ENCODE measurements at places on chromosomes 3 and 15. TPM values are rescaled to one million over a fixed set of nuclear protein-coding genes. Genes with fewer than 3 reads are reported as not detected.
A peak's percentile ranks its signal among the peaks of the same experiment; 100 is the strongest.

Gene ZNF502
- 4.0 TPM for total RNA-seq

Gene LRRN1
- 3.5 TPM for total RNA-seq

GRCh38 chr3:99895131-99895696 lies 77.6 kb downstream of the CMSS1 start:
- peak overlapping the region; percentile 78 for H3K27ac ChIP-seq
- H3K4me1 ChIP-seq = peaks cover 32% of the 10 kb centered on the region
- no peak for DNase-seq
- H3K27me3 ChIP-seq = no peaks in the 10 kb centered on the region

- no peaks in the 10 kb centered on the region for H3K36me3 ChIP-seq
- no peak overlapping the region for H3K4me3 ChIP-seq
- H3K27me3 ChIP-seq = no peaks in the 10 kb centered on the region
- H3K4me1 ChIP-seq = peaks cover 5% of the 10 kb centered on the region
- DNase-seq = peak; percentile 71
- no peak overlapping the region for H3K27ac ChIP-seq
Observed at GRCh38 chr3:50139718-50140423, 15.3 kb upstream of the SEMA3F start.

DNA sequence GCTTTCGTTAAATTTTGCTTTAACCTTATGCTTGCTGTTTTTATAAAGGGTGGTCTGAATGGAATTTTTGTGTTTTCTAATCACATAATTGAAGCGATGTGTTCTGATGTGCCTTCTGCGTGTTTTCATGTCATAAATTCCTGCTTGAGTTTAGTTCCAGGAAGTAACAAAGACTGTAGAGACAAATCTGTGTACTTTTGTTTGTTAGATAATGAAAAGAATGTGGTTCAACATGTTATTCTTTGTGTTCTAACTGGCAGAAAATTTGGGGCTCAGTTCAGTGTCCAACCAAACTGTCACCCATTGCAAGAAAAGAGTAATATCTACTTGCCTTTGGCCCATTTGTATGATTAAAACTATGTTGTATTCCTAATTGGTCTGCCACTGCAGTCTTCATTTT lies 324.0 kb downstream of the DIPK2A start:
- no peaks in the 10 kb centered on the region for H3K4me1 ChIP-seq
- no peak overlapping the region for H3K27ac ChIP-seq
- no peaks in the 10 kb centered on the region for H3K36me3 ChIP-seq
- no peaks in the 10 kb centered on the region for H3K27me3 ChIP-seq

- H3K27me3 ChIP-seq = no peaks in the 10 kb centered on the region
- H3K4me1 ChIP-seq = peaks cover 30% of the 10 kb centered on the region
- peak overlapping the region; percentile 56 for H3K27ac ChIP-seq
- H3K36me3 ChIP-seq = no peaks in the 10 kb centered on the region
Observed at GRCh38 chr15:80068578-80068977, 9.1 kb downstream of the ZFAND6 start.

Gene ZNF774
- total RNA-seq = 1.8 TPM

DNA sequence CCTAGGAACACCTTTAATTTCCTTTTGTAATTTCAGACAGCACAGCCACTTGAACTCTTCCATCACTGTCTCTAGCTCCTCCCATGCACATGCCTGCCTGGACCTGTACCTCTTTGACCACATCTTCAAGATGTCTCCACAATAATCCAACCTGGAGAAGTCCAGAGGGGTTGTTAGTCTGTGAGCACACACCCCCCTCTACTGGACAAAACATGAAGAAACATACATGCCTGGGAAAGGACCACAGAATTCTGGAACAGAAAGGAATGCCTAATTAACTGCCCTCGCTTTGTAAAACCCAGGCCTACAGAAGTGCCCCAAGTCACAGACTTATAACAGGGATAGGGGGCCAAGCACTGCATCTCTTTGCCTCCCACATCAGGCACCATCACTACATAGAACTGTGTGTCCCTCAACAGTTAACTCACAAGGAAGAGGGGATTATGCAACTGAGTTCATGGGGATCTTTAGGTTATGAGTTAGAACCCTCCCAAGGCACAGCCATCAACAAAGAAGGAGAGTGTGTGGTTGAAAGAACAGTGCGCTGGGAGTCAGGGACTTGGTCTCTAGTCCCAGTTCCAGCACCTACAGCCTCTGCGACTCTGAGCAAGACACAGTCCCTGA lies 61.7 kb downstream of the FMN1 start:
- no peaks in the 10 kb centered on the region for H3K27me3 ChIP-seq
- DNase-seq = peak; percentile 78
- H3K36me3 ChIP-seq = no peaks in the 10 kb centered on the region
- H3K4me1 ChIP-seq = peaks cover 36% of the 10 kb centered on the region
- H3K4me3 ChIP-seq = no peak overlapping the region

DNA sequence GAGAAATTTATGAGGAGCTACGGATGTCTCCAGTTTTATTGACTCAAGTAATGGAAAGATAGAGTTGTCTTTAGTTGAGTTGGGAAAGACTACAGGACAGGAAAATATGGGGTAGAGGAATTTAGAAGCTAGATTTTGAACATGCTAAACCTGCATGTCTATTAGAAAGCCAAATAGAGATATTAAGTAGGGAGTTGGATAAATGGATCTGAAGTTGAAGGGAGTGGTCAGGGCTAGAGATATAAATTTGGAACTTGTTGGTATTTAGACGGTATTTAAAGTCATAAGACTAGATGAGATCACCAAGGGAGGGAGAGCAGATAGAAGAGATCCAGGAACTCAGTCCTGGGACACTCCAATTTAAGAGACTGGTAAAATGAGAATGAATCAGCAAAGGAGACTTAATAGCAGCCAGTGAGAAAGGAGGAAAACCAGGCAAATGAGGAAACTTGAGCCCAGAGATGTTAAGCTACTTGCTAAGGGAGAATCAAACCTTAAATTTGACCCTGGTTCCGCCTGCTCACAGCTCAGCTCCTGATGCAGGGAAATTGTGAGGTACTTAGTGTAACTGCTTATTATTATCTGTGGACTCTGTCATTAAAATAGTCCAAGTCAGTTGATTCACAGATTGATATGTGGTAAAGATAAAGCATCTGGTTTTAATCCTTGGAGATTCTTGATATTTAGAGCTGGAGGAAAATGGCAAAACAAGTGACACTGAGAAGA lies 35.8 kb downstream of the ABI3BP start:
- H3K4me1 ChIP-seq = peaks cover 38% of the 10 kb centered on the region
- H3K36me3 ChIP-seq = peaks cover 5% of the 10 kb centered on the region
- DNase-seq = peak; percentile 87
- peak overlapping the region; percentile 79 for H3K27ac ChIP-seq

DNA sequence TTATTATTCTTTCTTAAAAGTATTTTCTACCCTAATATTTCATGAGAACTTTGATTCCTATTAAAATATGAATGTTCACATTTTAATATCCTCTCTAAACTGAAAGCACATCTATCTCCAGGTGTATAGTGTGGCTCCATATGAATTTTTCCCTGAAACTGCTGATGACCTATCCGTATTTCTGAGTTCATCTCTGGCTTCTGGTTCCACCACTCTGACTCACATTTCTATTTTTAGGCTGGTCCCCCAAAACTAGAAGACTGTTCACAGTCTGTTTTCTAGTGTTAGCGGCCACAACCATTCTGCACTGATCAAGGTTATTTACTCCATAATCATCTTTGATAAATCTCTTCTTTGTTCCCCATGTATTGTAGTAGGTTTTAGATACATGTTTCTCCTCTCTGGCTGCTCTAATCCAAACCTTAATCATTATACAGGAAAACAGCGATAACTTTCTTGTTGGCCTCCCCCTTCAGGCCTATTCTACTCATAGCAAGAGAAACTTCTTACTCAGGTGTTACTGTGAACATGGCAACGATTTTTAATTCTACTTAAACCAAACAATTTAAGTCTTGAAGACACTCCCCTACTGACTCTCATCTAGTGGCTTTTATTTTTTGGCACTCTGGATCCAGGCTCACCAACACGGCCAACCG lies 12.8 kb downstream of the ADPGK start:
- no peaks in the 10 kb centered on the region for H3K27me3 ChIP-seq
- no peak overlapping the region for H3K4me3 ChIP-seq
- peaks cover 46% of the 10 kb centered on the region for H3K36me3 ChIP-seq
- peak; percentile 17 for DNase-seq

All from osteoblast (primary cell).